Non-pigmented ciliary epithelial cell (primary cell): ENCODE measurements at places on chromosomes 5 and 9.

DNA sequence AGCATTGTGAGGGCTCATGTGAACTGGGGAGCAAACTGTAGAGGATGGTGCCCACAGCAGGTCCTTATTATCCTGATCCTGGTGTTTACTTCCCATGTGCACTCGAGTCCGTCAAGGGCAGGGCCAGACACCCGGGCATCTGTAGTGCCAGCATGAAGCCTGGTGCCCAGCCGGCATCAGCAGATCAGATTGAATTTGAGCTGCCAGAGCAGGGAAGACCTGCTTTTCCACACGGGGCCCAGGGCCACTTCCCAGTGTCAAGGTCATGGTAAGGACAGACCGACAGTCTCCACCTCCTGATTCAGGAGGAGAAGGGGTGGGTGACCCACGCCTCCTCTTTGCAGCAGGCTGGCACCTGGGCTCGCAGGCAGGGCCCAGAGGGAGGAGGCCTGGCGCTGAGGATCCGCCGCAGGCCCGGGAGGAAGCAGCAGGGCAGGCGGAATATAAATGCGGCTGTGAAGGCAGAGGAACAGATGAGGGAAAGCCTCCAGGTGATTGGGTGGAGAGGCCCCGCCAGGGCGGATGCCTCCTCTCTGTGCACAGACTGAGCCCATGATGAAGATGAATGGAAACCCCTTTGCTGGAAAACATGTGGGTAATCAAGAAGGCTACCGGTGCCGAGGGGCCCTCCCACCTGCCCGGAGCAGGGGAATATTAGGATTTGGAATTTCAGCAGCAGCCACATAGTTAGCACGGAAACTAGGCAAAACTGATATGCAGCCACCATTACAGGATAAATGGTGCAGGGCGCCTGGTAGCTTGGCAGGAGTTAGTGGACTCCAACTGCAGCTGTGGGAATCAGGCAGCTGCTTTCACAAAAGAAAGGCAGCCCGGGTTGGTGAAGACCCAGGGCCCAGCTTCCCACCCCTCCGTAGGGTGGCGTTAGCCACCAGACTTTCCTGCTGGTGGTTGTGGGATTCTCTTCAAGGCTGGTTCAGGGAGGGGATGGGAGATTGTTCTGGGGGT, 114.9 kb downstream of the GAPVD1 start:
- DNase-seq = no peak

DNA sequence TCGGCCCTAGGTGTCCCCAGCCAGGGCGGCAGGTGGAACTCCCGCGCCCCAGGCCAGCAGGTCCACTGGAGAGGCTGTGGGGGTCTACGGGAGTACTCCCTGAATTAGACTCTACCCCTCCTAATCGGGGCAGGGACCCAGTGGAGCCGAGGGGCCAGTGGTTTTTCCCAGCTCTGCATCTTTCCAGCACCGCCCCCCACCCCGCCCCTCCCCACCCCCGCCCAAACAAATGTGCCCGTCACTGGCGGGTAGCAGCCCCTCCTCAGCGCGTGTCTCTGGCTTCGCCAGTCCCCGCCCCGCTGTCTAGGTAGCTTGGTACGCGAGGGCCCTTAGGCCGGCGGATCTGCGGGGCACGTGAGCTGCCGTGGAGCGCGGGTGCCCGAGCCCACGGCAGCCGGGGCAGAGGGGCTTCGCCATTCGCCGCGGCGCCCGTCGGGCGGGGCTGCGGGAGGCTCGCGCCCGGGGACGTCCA, 7.0 kb downstream of the UNC5A start:
- no peak for DNase-seq

- no peak for DNase-seq
Measured at GRCh38 chr5:181020688-181021087, 19.4 kb upstream of the BTNL9 start.

DNA sequence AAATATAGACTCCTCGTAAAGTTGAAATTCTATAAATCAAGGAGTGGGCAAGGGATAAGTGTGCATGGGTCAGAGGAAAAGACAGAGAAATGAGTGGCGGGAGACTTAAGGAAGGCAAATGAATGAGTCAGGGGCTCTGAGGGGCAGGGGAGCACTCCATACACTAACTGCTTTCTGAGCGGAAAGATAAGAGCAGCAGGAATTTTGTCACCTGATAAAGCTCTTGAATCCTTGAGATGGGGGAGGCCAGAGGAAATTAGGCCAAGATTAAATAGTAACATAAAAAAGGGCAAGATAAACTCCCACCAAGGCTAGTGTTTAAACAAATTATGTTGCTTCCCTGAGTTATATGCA, 191.0 kb upstream of the S1PR3 start:
- no peak for DNase-seq

DNA sequence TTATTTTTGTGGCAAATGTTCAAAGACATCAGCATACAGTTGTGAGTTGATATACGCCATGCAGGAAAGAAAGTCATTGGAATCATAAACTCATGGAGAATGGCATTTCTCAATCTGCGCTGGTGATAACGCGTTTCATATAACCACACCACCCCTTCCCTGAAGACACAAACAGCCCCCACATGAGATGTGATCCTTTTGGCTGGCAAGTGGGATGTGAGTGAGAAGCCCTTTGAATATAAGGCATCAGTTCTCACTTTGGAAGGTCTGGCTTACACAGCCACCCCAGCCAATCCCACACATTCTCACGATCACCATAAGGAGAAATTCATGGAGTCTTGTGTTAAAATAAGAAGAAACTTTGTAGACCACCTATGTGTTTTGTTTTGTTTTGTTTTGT, 725.0 kb downstream of the PRELID2 start:
- no peak for DNase-seq

DNA sequence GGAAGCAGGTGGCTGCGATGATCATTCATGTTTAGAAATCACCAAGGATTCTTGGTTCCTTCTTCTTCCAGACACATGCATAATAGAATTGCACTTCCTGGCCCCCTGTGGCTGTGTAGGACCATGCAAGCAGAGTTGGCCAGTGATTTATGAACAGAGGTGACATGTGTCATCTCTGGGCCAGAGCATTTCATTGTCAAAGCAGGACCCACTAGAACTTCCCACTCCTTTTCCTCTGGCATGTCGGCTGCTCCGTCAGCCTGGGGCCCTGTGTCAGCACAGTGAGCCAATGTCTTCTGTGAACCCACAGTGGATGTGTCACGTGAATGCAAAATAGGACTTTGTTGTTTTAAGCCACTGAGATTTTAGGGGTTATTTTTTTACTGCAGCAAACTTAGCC, 59.2 kb downstream of the HSD17B3 start:
- DNase-seq = no peak

DNA sequence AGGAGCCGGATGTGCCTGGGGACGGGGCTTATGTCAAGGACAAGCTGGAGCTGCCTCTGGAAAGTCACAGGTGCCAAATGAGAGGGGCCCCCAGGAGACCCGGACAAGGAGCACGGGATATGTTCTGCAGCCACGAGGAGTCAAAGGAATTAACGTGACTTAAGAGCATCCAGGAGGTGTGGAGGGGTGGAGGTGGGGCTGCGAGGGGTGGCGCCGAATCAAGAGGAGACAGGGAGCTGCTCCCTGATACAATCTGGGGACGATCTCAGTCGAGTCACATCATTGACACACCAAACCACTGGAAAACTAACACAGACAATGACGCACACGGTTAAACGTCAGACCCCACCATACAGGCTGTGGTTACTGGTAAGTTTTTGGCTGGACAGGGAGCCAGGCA, 10.4 kb downstream of the CCDC127 start:
- DNase-seq = no peak

GRCh38 chr5:91033370-91033769, 349.7 kb downstream of the ARRDC3 start:
- no peak for DNase-seq

DNA sequence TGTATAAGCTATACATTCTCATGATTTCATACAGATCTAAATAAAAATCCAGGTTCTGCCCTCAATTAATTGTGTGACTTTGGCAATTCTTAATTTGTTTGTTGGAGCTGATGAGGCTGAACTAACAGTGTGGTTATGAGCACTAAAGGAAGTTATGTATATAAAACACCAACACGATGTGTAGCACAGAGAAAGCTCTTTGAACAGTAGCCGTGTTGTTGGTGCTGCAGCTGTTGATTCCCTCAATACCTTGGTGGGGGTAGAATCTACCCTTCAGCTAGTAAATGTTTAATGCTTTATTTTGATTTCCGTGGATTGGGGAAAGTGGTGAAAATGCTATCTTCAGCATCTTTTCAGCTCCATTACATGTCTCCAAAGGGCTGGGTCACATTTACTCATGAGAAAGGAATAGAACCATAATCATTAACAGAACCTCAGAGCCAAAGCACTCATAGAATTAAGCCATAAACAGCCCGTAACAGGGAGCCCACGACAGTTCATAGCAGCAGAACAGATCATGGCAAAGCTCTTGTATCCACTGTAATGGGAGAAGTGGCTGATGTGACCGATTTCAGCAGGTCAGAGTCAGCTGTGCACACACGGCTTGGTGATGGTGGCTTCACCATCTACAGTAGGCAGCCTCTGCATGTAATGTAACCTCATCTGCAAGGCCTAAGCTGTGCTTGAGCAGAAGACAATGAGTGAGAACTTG, 332.7 kb downstream of the DIRAS2 start:
- no peak for DNase-seq

DNA sequence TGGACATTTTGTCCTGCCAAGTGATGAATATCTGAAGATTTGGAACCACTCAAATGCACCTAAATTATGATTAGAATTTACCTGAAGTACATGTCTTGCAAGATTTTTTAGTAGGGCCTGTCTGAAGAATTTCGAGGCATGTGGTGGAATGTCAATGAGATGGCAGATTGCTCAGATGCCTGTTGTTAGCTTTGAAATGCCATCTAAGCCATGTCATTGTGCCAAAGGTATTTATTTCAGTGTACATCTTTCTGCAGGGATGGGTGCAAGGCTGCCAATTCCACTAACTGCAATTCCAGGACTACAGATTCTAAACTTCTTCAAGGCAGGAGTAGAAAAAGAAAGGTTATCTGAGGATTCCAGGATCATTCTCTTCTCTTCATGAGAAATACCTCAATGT, 9.1 kb upstream of the GNAQ start:
- no peak for DNase-seq

GRCh38 chr5:139733698-139734538, 61.7 kb upstream of the PSD2 start:
- no peak for DNase-seq

- DNase-seq = no peak
Measured at GRCh38 chr5:150759334-150759583, 442 bp upstream of the DCTN4 start.

- no peak for DNase-seq
Measured at GRCh38 chr9:20404192-20404813, 218.0 kb downstream of the MLLT3 start.

- DNase-seq = no peak
Measured at GRCh38 chr9:134328841-134329575, 2.8 kb downstream of the RXRA start.

DNA sequence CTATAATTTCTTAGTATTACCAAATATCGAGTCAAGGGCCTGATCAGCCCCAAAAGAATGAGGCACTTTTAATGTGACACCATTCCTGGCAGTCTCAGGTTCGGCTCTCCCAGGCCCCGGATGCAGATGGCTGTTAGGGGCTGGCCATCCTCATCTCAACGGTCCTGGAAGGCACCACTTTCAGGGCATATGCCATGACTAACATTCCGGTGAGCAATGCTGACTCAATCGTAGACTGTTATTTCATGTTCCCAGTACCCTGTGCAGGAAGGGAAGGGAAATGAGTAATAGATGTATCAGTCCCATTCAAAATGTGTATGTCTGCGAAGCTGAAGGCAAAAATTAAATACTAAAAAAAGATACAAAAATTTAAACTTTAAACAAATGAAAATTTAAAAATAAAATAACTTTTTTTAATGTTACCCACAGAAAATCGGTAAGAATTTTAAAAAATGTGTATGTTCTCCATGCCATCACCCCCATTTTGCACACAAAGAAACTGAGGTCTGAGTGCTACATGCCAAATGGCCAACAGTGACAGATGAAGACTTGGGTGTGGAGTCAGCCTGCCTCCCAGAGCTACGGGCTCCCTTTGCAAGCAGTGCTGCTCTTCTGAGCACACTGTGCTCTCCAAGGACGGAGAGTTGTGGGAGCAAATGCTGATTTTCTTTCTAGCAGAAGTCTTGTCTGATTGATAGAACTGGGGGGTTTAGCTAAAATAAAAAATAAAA, 79.0 kb downstream of the GLDC start:
- DNase-seq = peak; percentile 94

DNA sequence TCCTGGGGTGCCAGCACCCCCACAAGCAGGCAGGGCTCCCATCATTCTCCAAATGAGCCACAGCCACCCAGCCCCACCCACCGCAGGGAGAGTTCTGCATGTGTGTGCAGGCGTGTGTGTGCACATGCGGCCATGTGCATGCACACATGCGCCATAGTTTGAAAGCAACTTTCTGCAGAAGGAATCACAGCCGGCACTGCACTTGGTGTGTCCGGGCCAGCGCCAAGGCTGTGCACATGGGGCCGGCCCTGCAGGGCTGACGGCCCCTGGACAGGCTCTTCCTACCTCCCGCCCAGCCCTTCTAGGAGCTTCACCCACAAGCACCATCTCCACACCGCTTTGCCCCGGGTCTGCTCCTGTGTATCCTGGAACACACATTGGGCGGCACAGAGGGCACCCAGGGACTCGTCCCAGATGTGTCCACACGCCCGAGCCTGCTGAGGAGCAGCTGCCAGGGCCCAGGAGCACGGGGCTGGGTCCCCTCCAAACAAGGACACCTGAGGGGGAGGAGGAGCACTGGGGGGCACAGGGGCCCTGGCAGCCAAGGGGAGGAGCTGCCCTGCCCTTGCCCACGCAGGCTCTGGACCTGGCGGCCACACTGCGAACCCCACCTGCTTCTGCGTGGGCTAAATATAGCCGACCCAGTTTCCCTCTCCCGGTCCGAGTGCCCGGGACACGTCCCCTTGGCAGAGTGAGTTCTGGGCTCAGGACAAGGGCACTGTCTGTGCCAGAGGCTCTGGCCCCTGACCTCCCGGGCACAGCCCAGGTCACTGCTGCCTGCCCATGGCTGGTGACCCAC, 19.1 kb downstream of the TPPP start:
- no peak for DNase-seq

DNA sequence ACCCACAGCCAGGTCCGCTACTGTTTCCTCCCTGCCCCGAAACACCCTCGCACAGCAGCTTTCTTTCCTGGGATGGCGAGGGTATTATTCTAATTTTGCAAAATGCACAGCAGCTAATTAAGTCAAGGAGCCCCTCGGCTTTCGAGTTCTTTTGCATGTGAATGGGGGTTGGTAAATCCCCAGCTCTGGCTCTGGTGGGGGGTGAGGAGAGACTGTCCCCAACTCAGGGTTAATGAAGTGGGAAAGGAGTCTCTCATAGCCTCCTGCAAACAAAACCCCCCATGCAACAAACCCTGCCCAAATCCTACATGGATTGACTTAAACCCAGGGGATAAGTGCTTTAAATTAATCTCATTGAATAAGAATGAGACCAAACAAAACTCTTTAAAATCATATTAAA, 8.8 kb downstream of the BARHL1 start:
- no peak for DNase-seq
